ENCODE measurements at places on chromosomes 7 and 10.

DNA sequence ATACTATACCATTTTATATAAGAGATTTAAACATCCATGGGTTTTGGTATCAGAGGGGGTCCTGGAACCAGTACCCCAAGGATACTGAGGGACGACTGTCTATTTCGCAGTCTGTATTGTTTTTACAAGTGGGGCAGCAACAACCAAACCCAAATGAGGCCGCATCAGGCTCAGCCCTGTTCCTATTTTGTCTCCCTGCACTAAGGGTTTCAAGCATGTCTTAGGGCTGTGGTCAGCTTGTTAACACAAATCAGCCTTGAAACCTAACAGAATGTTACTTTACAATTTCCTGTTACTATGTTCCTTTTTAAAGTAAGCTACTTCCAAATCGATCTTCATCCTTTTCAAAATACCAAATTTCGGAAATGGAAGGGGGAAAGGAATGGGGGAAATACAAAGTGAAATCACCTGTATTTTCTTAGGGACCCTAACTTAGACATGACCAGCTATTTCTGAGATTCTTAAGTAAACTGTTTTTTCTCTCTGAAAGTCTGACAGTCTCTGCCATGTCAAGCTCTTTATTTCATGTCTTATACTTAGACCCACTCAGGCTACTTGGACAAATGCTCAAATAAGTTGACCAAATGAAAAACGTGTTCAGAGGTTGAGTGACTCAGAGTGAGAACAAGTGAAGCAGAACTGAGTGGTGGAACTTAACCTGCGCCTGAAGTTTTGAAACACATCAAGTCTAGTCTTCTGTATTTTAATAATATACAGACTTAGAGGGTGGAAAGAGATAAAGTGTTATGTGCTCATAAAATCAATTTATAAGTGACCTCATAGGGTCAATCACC, 75.8 kb downstream of the C1GALT1 start:
- no peak for DNase-seq

DNA sequence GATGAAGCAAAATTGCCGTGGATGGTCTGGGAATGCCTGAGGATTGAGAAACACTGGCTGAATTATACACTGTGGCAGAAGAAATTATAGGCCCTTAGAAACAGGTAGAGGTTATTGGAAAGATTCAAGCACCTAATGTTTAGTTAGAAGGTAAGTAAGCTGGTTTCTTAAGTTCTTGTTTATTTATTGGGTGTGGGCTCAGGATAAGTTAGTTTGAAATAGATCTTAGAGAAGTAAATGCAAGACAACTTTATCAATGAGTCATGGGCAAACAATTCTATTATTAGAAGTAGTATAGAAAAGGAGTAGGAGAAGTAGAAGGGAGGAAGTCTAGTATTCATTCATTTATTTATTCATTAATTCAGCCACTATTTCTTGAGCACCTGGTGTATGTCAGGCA, 96.5 kb downstream of the KAT6B start:
- DNase-seq: no peak

- DNase-seq: no peak
Measured at GRCh38 chr10:28592953-28593352, 60.0 kb downstream of the WAC start.

- no peak for DNase-seq
Measured at GRCh38 chr7:124989911-124990310, 60.3 kb upstream of the POT1 start.

GRCh38 chr10:86840498-86840897, 84.1 kb downstream of the BMPR1A start:
- DNase-seq: no peak

DNA sequence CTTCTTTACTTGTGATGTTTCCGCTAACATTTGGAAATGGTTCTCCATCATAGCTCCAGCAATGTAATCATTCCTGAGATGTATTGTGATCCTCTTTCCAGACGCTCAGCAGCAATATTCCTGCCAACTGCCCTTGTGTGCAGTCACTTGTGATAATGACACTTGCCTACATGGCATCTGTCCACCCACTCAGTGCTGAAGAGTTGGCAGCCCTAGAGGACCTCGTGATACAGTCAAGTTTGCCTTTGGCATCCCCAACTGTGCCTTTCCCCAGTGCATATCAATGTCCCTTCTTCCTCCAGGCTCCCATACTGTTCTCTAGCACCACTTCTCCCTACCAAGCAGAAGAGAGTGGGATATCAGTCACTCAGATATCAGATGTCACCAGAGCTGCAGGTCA, 64.9 kb downstream of the MYOF start:
- DNase-seq: no peak

- no peak for DNase-seq
Measured at GRCh38 chr7:35817930-35818329, 17.1 kb downstream of the SEPTIN7 start.

GRCh38 chr7:909358-910329, 33.3 kb downstream of the GET4 start:
- no peak for DNase-seq

GRCh38 chr7:74271742-74272141, 17.5 kb upstream of the CLIP2 start:
- no peak for DNase-seq

DNA sequence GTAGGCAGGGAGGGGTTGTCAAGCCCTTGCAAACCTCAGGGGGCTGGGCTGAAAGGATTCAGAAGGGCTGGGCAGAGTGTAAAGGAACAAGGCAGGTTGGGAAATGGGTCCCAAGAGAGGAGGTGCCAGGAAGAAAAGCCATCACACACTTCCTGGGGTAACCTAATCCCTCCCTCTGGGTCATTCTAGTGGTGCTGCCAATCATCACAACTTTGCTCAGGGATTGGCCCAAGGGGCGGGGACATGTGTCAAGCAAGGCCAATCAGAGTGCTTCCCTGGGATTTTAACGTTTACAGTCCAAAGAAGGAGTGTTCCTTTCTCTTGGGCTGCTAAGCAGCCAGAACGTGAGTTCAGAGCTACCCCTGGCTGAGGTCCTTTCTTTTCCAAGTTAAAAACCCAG, 57.1 kb upstream of the NPTX2 start:
- DNase-seq: no peak

GRCh38 chr10:132413226-132414205, 16.5 kb downstream of the PWWP2B start:
- DNase-seq: no peak

DNA sequence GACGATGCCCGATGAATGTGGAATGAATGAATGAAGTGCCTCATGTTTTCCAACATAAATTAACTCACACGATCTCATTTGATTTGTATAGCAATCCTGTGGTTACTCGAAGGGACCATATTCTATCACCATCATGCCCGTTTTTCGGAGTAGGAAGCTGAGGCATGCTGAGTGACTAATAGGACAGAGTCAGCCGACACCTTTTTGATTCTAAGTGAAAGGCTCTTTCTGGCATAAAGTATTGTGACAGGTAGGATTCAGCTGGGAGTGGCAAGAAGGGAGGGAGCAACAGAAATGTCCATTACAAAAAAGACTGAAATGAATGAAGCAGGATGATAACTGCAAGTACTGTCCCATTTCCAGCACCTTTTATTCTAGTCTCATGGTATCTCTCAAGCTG, 55.7 kb downstream of the KLRG2 start:
- no peak for DNase-seq

- DNase-seq: no peak
Measured at GRCh38 chr10:31359979-31360378, 41.0 kb downstream of the ZEB1 start.

DNA sequence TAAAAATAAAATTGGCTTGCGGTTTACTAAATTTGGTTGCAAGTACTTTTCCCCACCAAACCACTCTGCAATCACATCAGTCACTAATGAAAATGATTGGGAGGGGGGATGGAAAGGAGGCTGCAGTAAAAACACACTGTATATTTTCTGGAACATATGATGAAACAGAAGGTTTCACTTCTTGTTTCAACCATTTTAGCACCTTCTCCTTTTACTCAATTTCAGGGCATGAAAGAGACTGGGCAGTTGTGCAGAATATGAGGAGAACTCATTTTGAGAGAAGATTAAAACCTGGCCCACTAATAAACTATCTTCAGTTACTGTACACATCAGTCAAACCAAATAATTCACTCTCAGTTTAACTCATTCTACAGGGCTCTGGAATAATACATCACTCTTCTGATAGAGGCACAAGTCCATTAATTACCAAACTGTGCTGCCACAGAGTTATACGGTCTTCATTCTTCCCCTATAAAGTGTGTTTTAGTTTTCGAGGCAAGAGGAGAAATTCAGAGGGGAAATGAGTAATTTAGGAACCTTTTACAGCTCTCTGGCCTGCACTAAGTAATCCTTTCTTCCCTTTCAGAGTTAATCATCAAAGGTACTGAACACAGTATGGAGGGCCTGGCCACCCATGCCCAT, 25.5 kb downstream of the JAZF1 start:
- DNase-seq: peak; percentile 27

GRCh38 chr10:131981429-131982184, at the start of gene BNIP3:
Gene BNIP3 (minus strand): TSS chr10:131981923. CDS start chr10:131981806, 117 bp downstream.
- DNase-seq: peak; percentile 97

GRCh38 chr10:116026315-116026714, 246.7 kb downstream of the GFRA1 start:
- no peak for DNase-seq

GRCh38 chr7:38318241-38318640, 44.8 kb upstream of the TARP start:
- DNase-seq: no peak

GRCh38 chr7:143214789-143215679, 6.8 kb upstream of the TAS2R40 start:
- peak; percentile 42 for DNase-seq

GRCh38 chr7:139422126-139422525, 61.3 kb downstream of the KLRG2 start:
- DNase-seq: no peak

- no peak for DNase-seq
Measured at GRCh38 chr10:103598654-103599115, 105.2 kb downstream of the NEURL1 start.

DNA sequence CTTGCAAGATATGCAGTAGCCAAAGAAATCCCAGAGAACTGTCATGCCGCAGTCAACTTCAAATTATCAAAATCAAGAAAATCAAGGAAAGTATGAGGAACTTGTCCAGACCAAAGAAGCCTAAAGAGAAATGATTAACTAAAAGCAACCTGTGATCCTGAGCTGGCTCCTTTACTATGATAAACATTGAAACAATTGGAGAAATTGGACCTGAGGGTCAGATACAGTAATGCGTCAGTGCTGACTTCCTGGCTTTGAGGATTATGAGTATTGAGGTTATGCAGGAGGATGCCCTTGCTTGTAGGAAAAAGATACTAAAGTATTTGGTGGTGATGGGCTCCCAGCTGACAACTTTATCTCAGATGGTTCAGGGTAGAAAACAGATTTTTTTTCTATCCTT, 324.7 kb upstream of the AKR1E2 start:
- no peak for DNase-seq

DNA sequence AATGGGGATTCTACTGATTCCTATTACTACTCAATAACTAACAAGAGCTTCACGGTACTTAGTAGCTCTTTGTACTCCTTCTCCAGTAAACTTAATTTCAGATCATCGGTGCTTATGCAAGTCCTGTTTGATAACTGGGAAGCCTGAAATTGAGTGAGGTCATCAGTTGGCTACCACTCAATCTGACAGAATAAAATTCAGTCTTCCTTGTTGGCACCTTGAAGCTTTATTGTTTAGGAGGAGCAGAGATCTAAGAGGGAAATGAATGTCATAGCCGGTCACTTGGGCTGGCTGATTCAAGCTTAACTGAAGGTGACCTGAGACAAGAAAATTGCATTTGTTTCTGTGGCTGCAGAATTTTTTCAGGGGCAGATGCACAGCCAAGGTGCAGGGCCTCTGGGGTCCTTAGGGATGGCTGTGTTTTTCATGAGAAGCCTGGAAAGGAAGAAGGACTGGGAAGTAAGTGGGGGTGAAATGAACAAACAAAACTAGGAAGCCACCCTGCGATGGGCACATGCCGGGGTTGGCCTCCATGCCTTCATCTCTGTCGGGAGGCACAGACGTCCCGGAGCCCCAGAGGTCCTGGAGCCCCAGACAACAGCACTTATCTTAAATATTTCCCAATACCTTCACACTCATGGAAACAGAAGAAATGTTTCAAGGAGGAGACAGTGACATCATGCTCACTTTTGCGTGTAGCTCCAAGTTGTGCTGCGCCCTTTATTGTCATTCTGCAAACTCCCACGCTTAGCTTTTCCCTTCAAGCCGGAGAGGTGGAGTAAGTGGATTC, 85.0 kb upstream of the KIF5B start:
- no peak for DNase-seq

DNA sequence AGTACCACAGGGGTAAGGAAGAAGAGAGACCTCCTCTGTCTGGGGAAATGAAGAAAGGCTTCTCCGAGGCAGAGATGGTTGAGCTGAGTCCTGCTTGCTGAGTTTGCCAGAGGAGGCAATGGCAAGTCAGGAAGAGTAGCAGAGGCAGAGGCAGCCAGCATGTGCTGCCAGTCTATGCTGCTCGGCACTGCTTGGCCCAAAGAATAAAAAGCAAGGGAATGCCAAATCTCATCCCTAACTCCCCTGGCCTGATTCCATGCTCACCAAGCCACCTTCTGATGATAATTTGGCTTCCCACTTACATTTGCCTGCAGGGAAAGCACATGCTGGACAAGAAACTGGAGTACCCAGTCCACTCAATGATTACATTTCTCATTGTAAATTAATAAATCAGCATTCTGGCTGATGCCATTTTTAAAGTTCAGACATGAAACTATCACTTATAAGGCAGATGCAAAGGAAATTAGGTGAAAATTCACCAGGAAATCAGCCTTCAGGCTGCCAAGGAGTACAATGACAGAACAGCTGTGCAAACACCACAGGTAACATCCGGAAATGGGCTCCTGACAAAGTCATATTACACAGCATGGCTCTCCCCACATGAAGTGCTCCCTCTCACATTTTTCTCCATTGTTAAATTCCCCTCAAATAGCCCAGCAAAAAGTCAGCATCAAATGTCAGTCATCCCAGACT, 245.9 kb downstream of the MTERF1 start:
- no peak for DNase-seq

GRCh38 chr10:85659331-85659730, 707.3 kb downstream of the GRID1 start:
- DNase-seq: no peak

DNA sequence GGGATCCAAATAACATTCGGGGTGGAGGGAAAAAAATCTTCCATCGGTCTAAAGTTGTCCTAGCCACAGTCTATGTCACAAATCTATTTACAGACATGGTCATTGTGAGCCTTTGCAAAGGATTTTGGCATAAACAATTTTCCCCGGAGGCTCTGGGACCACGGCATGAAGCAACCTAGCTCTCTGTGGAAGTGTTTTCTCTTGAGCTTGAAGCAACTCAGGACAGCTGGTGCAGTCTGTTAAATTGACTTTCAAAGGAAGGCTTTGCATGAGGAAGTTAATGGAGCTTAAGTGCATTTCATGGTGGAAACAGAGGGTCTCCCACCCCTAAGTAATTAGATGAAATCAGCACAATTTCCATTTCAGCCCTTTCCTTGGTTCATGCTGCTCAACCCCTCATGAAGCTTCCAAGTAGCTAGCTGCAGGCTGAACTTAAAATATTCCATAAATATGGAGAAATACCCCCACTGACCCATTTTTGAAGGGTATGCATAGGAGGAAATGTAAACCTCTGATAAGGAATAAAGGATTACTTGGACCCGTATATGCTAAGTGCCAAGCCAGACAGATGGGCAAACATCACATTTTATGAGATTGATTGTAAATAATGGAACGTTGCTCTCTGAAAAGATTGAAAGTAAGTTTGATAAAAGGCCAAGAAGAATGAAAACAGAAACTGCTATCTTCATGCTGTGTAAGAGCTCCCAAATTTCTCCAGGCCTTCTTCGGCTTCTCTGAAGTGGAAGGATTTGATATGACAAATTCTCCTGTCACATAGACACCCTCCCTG, 39.9 kb downstream of the CCDC3 start:
- DNase-seq: no peak
